ENCODE measurements at places on chromosomes 13 and 19.
A peak's percentile ranks its signal among the peaks of the same experiment; 100 is the strongest.

GRCh38 chr13:28885181-28885580 is 65.0 kb downstream of the MTUS2 start:
- DNase-seq = no peak

DNA sequence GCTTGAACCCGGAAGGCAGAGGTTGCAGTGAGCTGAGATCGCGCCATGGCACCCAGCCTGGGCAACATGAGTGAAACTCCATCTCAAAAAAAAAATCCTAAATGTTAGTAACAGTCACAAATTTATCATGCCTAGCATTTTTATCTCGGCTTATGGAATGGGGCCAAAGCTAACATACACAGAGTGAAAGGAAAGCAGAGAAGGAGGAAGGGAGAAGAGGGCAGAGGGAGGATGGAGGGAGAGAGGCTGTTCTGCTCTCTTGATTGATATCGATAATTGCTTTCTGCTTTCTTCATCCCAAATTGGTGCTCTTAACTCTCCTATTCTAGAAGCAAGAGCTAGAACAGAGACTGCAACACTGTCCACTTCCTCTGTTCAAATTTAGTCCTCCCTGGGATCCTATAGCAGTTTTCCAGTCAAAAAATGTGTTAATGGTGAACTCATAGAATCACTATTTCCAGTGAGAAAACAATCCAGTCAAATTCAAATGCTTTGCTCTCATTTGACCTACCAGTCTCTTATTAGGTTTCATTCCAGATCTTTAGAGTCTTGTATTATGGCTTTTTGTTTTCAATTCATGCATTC is 15.8 kb upstream of the TUBGCP3 start:
- DNase-seq = no peak

- no peak for DNase-seq
Observed at GRCh38 chr13:104314321-104314720, 1248.1 kb upstream of the SLC10A2 start.

- no peak for DNase-seq
Observed at GRCh38 chr19:30551271-30551670, 179.1 kb downstream of the ZNF536 start.

- DNase-seq = peak; percentile 50
Observed at GRCh38 chr13:45737571-45738017, 35.5 kb downstream of the CBY2 start.

DNA sequence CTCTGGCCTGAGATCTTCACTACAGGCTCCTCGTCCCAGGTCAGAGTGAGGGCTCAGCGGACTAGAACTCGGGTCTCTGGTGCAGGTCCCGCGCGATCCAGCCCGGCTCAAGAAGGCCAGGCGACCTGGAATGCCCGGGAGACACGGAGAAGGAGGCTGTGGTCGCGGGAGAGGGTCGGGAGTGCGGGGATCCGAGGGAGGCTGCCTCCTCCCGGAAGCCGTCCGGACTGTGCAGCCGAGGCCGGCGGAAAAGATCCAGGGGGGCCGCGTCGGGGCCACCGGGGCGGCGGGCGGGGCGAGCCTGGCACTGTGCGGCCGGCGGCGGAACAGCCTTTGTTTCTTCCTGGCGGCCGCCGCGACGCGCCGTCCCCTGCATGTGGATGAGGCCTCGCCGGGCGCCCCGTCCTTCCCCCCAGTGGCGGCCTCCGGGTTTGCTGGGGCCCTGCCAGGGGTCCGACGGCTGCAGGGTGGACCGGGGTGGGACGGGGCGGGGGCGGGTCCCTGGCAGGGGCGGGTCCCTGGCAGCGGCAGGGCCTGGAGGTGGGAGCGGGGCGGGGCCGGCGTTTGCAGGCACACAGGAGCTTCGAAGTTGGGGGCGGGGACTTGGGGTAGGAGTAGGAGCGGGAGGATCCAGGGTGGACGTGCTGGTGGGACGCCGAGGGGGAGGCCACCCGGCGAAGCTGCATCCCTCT is 1.0 kb upstream of the SLC7A10 start:
- DNase-seq = no peak

GRCh38 chr19:42132851-42133528 is 744 bp upstream of the POU2F2 start:
- DNase-seq = peak; percentile 89

GRCh38 chr13:67330149-67330548 is 100.0 kb upstream of the PCDH9 start:
- no peak for DNase-seq

- DNase-seq = no peak
Observed at GRCh38 chr13:59776924-59777690, 386.6 kb downstream of the DIAPH3 start.

DNA sequence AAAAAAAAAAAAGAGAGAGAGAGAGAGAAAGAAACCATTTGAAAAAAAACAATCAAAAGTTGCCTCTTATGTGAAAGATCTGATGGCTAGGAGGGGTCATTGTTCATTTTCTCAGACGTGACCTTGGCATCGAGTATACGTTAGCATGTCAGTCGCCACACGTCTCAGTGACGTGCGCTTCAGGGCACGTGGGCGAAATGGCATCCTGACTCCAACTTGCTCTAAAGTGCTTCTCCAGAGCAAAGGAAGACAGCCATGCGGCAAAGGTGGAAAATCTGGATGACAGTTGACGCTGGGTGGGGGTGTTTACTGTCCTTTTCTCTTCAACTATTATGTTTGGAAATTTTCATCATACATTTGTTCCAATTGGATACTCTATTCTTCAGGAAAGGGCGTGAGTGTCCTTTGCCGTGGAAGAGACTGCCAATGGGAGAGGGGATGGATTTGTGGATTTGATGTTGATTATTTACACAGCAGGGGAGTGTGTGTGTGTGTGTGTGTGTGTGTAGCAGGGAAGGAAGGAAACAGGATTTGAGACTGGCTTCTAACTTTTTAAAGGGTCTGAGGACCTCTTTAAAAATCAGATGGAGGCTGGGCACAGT is 25.0 kb downstream of the KLF2 start:
- no peak for DNase-seq

DNA sequence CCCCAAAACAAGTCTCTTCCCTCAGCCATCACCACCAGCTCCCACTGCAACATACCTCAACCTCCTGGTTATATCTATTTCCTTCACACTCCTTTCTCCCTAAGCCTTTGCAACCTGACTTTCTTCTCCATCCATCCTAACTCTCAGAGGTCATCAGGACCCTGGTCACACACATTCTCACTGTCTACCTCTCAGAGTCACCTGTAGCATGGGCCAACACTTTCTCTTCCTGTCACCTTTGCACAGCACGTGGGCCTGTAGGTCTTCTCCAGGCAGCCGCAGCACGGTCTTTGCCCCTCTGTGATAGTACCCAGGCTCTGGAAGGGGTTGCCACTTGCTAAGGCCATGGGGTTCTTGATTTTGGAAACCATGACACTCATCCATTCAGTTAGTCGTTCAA is 921.1 kb downstream of the UQCRFS1 start:
- no peak for DNase-seq

DNA sequence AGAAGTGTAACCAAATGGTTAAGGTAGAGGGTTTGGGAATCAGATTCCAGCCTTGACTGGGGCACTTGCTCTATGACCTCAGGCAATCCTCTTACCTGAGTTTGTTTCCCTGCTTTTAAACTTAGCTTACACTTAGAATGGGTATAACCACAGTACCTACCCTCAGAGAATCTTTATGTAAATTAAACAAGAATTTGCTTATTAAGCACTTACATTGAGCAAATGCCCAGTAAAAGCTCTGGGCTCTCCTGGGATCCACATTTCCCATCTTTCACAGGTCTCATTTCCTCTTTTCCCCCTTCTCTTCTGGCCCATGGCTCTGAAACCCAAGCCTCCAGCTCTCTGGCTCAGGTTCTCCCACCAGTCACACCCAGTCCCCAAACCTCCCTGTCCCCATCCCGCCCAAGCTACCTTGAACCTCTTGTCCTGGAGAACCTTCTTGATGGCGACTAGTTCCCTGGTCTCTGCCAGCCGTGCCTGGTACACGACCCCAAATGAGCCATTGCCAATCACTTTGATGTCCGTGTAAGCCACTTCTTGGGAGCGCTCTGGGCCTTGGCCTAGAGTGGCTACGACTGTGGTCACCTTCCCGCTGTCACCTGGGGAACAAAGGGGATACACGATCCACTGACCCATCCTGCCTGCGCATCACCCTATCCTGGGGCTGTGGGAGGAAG is 2.7 kb downstream of the GSK3A start:
- no peak for DNase-seq

DNA sequence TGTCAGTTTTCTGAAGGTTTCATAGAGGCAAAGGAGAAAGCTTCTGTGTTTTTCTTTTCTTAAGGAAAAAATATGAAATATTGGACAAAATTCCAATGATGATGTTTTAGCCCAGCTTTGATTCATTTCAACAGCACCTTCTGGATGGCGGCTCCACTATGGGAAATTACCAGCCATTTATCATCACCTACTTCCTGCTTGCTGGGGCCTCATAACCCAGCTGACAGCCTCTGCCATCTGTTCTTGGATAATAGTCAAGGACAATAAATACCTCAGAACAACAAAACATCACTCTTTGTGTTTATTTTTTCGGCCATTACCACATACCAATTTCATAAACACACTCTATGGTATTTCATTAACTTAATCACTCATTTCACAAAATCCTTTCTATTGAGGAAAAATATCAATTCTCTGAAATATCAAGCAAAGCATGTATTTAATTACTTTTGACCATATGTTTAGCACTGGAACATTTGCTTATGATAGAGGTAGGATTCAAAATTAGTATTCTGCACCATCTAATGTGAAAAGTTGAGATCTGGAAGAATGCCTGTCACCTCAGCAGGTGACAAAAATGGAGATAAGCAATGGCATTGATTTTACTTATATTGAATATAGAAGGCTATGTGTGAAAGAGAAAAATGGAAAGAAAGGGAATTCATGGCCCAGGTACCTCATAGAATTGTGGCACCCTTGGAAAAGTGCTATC is 629.7 kb downstream of the LIG4 start:
- DNase-seq = no peak

DNA sequence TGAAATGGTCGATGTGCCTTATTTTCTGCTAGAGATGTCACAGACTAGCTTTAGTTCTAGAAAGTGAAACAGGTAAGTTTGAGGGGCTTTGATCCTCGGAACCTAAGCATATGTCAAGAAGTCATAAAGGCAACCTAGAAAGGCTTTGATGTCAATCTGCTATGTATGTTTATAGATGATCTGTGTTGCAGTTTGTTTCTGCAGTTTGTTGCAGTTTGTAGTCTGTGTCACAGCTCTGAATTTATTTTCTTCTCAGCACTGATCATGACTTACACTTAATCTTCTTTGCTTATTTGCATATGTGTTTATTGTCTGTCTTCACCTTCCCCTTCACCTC is 5.9 kb downstream of the LSM14A start:
- DNase-seq = peak; percentile 15

- DNase-seq = no peak
Observed at GRCh38 chr13:80251403-80251802, 89.5 kb downstream of the SPRY2 start.

DNA sequence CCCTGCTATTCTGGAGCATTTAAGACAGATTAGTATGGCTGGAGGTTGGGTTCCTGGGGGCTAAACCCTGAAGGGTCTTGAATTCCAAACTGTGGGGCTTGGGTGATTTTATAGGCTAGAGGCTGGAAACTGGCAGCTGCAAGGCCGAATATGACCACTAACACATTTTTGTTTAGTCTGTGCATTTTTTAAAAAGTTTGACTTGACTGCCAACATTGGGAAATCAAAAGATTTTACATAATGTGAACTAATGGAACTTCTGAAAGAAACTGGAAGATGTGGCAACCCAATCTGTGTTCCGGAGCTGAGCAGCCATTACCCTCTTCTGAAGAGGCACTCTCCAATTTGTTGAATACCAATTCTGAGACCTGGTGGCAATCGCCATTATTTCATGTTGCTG is 5.1 kb downstream of the ZNF784 start:
- no peak for DNase-seq

DNA sequence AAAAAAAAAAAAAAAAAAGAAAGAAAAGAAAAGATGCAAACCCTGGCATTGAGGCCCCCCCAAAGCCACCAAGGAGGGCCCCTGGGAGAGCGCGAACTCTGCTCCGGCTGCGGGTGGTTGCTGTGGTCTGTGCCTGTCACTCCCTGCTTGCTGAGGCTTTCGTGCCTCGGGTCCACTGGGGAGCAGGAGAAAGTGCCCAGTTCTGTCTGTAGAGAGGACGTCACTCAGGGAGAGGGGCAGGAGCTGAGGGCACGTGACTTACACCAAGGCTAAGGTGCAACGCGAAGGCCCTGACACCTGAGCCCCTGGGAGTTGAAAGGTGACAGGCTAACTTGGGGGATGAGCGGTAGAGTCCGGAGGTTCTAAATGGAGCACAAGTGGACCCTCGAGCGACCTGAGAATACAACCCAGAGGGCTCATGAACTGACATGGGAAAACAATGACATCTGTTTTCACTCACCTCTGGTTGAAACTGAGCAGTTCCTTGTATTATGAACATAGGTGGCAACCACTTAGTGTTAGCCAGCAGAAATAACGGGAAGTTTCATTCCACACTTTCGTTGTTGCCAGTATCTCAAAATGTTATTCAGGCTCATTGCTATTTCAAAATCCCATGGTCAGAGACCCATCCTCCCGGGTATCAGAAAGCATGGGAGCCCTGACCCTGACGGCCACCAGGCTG is 69.2 kb upstream of the TM9SF2 start:
- peak; percentile 53 for DNase-seq

DNA sequence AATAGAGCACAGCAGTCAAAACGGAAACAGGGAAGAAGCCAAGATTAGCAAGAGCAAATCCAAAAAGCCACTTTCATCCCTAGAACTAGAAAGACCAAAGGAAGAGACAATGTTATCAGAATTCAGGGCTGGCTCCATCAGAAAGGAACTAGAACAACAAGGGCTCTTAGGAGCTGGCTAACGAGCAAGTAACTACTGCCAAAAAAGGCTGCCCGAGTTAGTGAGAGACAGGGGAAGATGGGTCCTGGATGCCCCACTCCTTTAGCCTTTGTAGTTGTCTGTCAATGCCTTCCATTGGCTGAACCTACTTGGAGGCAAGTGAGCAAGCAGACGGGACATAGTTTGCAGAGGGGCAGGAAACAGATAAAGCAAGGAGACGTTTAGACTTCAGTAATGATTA is 240.4 kb downstream of the KLF12 start:
- DNase-seq = no peak
